ENCODE measurements at places on chromosomes 2 and 18.

DNA sequence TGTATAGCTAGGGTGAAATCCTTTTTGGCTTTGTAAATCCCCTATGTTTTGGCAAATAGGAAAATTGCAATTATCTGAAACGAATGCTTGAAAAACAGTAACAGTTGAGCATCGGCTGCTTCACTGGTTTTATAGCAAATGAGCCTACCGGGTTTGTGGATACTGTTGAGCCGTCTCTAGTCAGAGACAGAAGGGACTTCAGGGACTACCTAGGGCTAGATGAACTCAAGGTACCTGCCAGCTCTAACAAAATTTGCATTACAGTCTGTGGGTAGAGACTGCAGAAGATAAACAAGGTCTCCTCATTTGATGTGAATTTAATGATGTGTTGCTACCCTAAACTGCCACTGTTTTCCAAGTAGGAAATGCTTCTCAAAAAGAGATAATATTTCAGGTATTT, 101.1 kb downstream of the EML6 start:
- DNase-seq = no peak

GRCh38 chr2:100412881-100413321, 4.6 kb downstream of the CHST10 start:
- no peak for DNase-seq

DNA sequence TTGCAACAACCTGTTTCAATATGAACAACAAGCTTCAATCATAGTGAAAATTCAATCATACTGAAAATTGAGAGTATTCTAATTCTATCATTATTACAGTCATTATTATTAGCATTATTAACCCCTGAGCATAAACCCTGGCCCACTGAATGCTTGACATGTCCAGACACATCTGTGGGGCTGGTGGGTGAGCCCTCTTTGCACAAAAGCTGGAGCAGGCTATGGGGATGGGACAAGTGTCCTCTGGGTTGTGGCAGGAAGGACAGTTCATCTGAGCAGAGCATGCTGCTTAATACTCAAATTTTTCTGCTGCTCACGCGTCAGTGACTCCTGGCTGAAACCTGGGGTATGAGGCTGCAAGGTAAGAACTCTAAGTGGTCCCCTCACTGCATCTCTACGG, 451.1 kb upstream of the POU3F3 start:
- DNase-seq = no peak

GRCh38 chr2:3867469-3867868, 164.1 kb downstream of the DCDC2C start:
- no peak for DNase-seq

DNA sequence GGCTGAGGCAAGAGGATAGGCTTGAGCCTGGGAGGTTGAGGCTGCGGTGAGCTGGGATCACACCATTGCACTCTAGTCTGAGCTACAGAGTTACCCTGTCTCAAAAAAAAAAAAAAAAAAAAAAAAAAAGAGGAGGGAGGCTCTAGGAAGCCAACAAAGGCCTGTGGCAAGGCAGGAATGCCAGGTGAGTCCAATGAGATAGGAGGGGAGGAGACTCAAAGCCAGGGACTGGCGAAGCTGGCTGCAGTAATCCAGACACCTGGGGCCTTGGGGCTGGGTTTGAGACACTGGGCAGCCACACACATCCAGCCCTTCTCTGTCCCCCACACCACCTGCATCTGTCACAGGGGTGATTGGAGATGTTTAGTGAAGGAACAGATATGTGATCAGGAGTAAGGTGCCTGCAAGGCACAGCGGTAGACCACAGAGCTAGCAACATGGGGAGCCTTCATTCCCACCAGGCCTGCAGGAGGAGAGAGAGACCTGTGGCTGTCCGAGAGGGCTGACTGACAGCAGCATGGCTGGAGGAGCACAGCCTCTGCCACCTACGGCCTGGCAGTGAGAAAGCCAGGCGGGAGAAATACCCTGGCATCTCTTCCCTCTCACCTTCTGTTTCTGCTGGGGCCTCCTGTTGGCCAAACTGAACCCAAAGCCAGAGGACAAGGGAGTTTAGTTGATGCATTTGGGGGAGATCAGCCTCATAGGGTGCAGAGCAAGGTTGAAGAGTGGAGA, 9.5 kb downstream of the CHPF start:
- no peak for DNase-seq

DNA sequence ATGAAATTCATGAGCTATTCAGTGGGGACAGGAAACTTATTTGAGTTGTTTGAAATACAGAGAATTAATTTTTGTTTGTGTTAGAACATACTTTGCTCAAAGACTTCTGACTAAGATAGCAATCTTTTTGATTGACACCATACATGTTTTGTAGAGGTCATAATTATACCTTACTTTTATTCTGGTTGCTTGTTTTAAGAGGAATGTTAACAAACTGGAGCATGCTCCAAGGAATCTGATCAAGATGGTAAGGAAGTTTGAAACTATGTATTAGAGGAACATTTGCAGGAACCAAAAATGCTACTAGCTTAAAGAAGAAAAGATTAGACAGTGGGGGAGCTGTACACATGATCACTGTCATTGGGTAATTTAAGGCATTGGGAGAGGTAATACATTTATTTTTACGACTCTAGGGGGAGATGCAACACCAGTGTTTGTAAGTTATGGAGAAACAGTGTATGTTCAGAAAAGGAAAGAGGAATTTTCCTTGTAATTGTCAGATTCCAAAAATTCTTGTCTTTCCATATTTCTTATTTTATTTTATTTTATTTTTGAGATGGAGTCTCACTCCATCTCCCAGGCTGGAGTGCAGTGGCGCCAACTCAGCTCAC, 8.0 kb downstream of the AGFG1 start:
- no peak for DNase-seq

DNA sequence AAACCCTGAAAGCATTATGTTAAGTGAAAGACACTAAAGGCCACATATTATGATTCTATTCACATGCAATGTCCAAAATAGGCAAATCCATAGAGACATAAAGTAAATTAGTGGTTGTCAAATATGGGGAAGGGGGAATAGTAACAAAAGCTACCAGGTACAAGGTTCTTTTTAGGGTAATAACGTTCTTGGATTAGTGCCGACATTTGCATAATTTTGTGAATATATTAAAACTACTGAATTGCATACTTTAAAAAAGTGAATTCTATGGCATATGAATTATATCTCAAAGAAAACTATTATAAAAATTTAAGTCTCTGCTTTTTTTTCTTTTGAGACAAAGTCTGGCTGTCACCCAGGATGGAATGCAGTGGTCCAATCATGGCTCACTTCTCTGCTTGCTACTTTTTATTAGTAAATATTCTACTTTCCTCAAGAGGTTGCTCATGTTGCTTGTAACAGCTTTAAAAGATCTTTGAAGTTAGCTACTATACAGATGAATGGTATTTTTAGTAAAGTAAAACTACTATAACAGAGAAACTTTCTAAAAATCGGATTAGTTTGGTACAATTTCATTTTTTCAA, 2.5 kb downstream of the SESTD1 start:
- DNase-seq = no peak

GRCh38 chr2:200616656-200617055, 30.8 kb downstream of the AOX1 start:
- DNase-seq = no peak

DNA sequence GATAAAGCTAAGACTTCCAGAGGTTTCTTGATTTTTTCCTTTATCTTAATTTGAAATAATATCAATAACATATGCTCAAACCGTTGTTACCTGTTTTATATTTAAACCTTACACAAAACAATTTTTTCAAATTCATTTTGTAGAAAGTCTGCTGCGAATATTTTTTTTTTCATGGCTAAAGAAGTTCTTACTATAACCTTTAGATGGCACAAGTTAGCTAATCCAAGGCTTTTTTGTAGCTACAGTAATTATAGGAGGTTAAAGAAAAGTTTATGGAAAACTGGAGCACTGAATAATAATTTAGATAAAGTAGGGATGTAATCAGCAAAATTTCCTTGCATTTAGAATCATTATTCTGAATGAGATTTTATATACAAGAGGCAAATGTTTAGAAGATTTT, 78.0 kb upstream of the PNPT1 start:
- DNase-seq = no peak

DNA sequence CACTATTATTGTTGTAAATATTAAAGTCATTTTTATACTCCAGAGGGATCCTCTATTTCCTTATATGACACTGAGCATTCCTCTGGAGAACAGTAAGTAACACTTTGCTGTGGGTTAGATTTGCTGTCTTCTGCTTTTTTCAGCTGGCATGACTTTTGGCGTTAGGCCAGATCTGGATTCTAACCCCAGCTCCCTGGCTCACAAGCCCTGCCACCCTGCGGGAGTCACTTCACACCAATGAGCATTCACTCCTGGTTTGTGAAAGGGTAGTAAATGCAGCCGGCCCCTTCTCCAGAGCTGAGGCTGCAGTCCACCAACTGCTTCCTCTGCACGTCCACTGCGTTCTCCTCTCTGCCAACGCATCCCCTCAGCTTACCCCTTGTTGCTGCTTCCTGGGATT, 373.8 kb upstream of the RAB6C start:
- DNase-seq = no peak

- no peak for DNase-seq
Observed at GRCh38 chr2:14220101-14220500, 412.4 kb upstream of the LRATD1 start.

Measured in stimulated activated CD4-positive, alpha-beta T cell treated with anti-CD3 and anti-CD28 coated beads, Interleukin-12 subunit alpha, Interleukin-12 subunit beta, amount 100 ng/mL, for 4 hours (primary cell).